HEK293T (cell line): ENCODE measurements at places on chromosomes 6 and 20.

GRCh38 chr20:49483018-49483695 lies 689 bp upstream of the KCNB1 start:
- no peak for DNase-seq

DNA sequence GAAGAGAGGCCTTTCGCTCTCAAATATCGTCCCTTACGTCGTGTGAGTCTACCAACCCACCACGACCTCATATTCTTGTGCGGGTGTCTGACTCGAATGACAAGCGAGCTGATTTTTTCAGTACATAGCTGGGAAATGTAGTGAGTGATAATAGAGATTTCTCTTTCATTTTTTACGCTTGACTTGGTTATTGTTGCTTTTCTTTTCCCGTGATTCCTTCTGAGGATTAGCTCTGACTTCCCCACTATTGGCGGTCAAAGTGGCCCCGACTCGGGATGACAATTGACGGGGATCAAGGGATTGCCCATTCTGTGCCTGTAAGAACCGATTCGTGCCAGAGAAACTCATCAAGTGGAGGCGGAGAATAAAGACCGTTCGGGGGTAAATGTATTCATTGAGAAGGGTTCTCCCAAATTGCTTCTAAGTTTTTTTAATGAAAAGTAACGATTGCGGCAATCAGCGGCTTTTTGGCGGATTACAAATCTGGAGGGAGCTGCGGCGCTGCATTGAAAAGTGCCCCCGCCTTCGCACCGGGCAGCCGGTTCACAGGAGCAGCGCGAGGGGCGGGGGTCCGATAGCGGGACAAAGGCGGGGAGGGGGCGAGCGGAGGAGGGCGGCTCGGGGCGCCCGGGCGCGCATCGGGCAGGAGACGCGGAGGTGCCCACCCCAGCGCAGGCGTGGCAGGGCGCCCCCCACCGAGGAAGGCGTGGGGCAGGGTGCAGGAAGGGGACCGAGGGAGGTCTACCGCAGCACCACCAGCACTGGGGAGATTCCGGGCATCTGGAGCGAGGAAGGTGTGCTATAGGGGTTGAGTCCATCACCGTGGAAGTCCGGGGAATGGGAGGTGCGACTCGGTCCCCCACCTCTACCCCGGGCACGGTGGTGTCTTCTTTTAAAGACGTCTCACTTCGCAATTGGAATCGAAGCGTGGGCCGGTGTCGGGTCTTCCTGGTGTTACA lies 44.5 kb upstream of the OSTM1 start:
- DNase-seq: no peak

- peak; percentile 78 for DNase-seq
These were observed 18.6 kb upstream of the SLCO4A1 start for GRCh38 chr20:62623488-62624324.

DNA sequence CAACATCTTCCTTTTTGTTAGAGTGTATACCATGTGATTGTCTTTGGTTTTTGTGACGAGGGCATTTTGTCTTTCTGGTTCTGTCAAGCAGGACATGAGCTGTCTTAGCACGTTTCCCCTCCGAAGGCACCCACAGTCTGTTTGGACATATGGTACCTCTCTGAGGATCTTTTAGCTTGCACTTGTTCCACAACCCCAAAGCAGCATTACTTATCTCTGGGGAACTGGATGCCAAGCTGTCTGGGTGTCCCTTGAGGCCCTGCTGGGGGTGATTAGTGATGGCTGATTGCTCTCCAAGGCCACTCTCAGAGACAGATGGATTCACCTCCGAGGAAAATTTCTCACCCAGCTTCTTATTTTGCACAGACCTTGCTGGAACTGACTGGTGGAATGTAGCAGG lies 445.0 kb upstream of the CHD6 start:
- DNase-seq: no peak

GRCh38 chr6:89749918-89750317 lies 69.7 kb downstream of the MDN1 start:
- DNase-seq: no peak

GRCh38 chr20:50595988-50596693 lies 86.0 kb downstream of the PTPN1 start:
- DNase-seq: no peak

DNA sequence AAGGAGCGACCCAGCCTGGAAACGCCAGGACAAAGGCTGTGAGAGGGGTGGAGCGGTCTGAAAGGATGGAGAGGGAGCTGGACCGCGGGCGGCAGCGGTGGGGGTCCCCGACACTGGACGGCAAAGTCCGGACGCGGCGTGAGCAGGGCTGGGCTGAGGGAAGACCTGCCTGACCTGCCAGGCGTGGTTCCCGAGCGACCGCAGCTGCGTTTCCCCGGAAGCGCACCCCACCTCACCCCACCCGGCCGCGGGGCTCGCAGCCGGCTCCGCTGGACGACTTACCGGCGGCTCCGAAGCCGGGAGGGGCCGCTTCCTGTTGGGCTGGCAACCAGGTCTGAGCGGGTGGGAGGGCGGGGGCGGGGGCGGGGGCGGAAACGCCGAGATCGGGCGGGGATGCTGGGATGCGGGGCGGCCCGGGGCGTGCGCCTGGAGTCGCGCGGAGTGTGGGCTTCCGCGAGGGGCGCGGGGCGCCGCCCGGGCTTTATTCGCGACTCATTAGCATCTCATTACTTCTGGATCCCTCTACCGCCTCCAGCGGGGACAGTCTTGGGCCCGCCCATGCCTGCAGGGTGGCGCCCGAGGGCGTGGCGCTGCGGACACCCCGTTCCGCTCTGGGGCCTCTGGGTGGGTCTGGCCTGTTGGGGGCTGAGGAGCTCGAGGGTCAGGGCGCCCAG lies at the start of gene MICAL1:
Gene MICAL1 (minus strand): TSS at position 336 of the 674 bp plus-strand sequence. CDS start 1,576 bp downstream, outside the sequence.
- peak; percentile 58 for DNase-seq

GRCh38 chr20:58959652-58960051 lies 21.4 kb upstream of the NELFCD start:
- DNase-seq: no peak

DNA sequence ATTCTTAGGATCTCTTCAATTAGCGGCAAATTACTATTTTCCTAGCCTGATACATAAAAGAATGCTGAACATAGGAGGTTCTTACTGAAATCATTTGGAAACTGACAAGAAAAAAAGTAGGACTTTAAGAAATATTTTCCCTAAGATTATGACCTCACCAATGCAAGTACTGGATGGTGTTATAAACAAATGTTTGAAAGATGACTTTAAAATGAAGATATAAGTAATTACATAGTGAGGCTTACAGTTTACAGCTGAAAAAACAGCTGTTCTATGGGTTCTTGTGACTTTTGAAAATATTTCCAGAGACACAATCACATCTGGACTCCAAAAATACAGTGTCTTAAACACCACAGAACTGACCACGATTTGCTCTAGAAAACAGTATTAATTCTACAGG lies 64.9 kb downstream of the ADAT2 start:
- DNase-seq: no peak

GRCh38 chr6:68711386-68712000 lies 76.4 kb downstream of the ADGRB3 start:
- no peak for DNase-seq

DNA sequence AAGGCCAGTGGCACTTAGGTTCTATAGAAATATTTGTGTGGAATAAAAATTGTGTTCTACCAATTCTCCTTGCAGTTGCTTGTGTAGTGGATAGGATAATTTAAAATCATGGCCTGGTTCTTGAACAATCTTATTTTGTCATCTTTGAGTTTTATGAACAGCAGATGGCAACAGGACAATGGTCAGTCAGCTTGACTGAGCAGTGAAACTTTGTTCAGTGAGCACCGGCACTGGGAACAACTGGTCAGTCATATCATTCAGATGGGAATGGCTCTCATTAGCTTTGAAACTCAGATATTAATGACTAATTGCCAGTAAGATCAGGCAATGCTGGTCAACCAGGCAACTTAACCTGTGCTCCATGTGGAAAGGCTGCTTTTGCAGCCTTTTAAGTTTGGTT lies 129.2 kb downstream of the BCKDHB start:
- DNase-seq: no peak

- no peak for DNase-seq
These were observed 84.7 kb upstream of the ELOVL5 start for GRCh38 chr6:53433261-53433950.

DNA sequence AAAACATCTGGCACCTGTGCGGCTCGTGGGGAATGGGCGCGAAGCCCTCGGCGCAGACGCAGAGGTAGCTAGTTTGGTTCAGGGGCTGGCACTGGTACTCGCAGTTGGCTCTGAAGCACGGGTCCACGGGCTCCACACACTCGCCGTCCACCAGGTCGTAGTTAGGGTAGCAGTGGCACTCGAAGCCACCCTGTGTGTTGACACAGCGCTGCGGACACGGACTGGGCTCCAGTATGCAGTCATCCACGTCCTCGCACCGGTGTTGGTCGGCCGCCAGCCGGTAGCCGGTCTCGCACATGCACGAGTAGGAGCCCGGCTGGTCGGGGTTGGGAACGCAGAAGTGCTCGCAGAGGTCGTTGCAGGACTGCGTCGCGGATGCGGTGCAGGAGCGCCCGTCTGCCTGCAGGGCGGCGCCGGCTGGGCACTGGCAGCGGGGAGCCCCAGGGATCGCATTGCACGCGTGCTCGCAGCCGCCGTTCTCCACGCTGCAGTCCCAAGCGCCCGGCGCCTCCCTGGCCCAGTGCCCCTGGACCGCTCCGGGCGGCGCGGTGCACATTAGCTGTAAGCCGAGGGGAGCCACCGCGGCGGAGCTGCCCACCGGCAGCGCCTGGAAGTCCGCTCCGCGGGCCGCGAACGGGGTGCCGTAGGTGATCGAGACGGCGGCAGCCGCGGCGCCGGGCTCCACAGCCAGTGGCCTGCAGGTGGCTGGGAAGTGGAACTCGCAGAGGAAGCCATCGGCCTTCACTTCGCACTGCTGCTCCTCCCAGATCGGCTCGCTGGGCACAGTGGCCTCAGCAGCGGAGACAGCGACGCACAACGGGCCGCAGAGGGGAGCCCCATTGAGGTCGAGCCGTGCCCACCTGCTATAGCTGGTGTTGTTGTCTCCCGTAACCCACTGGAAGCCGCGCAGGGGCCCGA lies 930 bp downstream of the THBD start:
- peak; percentile 64 for DNase-seq

- DNase-seq: no peak
These were observed 62.0 kb upstream of the TOP1 start for GRCh38 chr20:40966516-40967185.

GRCh38 chr6:56247654-56248122 lies 308 bp upstream of the COL21A1 start:
- DNase-seq: no peak

GRCh38 chr6:8736156-8736895 lies 301.0 kb upstream of the SLC35B3 start:
- no peak for DNase-seq

GRCh38 chr6:107589934-107590333 lies 100.0 kb downstream of the SOBP start:
- no peak for DNase-seq

DNA sequence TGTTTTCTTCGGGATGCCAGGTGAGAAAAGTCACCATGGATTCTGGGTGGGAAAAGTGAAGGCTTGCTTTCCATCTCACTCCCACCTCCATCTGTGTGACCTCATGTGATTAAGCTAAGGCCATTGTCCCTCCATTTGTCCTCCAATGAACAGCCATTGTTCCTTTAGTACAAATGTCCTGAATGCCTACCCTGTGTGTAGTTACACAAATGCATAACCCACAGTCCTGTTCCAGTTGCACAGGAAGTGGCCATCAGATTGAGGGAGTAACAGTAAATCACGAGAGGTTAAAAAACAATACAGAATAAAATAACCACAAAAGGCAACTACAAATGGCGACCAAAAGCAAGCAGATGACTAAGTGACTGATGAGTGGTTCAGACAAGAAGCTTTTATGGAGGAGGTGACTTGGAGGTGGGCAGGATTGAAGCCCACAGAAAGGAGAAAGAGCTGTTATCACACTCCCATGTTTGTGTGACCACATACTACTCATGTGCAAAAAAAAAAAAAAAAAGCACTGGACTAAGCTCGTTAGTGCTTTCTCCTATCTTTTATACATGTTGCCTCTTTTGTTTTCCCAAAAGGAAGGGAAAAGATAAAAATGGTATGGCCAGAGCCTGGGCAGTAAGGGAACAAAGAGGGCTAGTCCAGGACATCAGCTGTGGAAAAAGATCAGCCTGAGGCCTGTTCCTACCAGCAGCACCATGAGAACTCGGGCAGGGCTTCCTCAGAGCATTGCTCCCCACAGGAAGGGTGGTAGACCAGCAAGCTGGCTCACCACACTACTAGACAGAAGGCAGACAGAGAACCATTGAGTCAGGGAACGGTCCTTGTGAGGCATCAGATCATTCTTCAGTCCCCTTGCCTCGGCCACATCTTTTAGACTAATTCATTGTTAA lies 111.0 kb downstream of the TFAP2A start:
- no peak for DNase-seq

GRCh38 chr20:32541323-32542258 lies 43.5 kb downstream of the NOL4L start:
- no peak for DNase-seq

GRCh38 chr6:12339808-12340487 lies 49.8 kb downstream of the EDN1 start:
- DNase-seq: no peak

GRCh38 chr6:159762681-159763293 lies 942 bp downstream of the ACAT2 start:
- DNase-seq: no peak

DNA sequence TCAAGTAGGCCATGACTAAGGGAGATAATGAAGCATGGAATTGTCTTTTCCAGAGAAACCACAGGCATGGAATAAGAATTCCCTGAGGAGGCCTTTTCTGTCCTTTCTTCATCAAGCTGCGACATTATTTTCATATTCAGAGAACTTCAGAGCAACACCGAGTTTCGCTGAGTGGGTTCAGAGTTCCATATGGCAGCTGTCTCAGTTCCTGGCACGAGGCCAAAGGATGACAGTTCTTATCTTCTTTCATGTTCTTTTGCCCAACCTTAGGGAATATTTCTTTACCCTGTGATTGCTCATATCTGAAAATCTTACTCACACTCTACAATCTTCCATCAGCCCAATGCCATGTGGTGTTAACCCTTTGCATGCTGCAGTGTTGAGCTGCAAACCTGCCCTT lies 135.3 kb upstream of the BMP2 start:
- DNase-seq: no peak

DNA sequence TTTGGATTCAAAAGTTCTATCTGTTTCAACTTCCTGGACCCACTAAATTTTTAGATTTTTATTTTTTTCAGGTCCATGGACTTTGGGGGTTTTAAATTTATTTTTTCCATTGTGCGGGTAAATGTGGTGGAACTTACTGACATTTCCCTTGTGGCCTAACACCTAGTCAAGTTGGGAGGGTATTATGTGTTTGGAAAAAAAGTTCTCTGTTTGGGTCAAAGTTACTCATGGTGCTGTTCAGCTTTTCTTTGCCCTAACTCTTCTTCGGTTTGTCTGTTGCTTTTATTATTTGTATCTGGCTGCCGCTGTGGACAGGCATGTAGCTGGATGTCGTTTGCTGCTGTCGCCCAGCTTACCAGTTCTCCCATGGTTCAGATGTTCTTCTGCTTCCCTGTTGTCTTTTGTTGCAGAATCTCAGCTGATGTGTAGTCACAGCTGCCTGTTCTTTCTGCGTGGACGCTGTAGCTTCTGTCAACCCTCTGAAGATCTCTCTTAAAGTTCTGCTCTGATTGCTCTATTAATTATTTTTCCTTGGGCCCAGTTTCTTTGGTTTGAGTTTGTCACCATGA lies 7.9 kb downstream of the IGF2R start:
- no peak for DNase-seq

- DNase-seq: peak; percentile 36
These were observed 17.4 kb upstream of the PRDM13 start for GRCh38 chr6:99589290-99589672.
